ENCODE measurements at places on chromosomes 4 and X.

DNA sequence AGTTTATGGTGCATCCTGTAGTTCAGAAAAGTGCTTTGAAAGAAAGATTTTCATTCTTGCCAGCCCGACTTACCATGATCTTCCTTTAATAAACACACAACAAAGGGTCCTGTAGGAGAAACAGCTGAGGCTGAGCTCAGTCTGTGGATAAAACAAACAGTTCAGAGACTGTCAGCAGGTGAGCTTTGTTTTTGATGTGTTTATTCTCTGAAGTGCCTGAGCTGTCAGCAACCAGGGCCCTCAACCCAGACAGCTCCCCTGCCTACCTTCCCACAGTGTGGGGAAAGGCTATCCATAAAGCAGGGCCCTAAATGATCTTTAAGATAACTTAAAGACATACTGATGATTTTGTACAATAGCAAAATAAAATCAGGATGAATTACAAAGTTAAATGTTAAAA, 459.2 kb upstream of the GALNT7 start:
- no peaks in the 10 kb centered on the region for H3K27me3 ChIP-seq
- H3K27ac ChIP-seq, result no peak overlapping the region
- DNase-seq, result peak; percentile 15
- peaks cover 4% of the 10 kb centered on the region for H3K4me1 ChIP-seq
- H3K4me3 ChIP-seq, result no peak overlapping the region

DNA sequence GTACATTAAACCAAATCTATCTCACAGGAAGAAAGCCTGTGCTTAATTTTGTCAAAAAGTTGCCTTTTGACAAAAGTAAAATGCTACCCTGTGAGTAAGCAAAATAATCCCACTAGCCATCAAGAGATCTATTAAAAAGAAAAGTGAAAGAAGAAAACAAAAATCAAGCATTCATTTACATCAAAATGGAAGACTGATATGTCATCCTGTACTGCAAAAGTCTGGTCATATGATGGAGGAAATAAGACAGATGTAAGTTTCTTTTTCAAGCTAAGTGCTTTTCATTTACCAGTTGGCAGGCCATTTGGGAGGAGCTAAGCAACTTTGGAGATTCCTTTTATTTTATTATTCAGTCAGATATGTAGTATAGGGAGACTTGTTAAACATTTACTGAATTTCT, 387.4 kb downstream of the SPOCK3 start:
- H3K36me3 ChIP-seq, result no peaks in the 10 kb centered on the region
- DNase-seq, result no peak
- no peaks in the 10 kb centered on the region for H3K27me3 ChIP-seq

GRCh38 chr4:123340381-123340701, 56.3 kb upstream of the SPRY1 start:
- no peak for DNase-seq
- peaks cover 7% of the 10 kb centered on the region for H3K4me1 ChIP-seq
- no peak overlapping the region for H3K27ac ChIP-seq
- no peaks in the 10 kb centered on the region for H3K27me3 ChIP-seq
- no peaks in the 10 kb centered on the region for H3K36me3 ChIP-seq

DNA sequence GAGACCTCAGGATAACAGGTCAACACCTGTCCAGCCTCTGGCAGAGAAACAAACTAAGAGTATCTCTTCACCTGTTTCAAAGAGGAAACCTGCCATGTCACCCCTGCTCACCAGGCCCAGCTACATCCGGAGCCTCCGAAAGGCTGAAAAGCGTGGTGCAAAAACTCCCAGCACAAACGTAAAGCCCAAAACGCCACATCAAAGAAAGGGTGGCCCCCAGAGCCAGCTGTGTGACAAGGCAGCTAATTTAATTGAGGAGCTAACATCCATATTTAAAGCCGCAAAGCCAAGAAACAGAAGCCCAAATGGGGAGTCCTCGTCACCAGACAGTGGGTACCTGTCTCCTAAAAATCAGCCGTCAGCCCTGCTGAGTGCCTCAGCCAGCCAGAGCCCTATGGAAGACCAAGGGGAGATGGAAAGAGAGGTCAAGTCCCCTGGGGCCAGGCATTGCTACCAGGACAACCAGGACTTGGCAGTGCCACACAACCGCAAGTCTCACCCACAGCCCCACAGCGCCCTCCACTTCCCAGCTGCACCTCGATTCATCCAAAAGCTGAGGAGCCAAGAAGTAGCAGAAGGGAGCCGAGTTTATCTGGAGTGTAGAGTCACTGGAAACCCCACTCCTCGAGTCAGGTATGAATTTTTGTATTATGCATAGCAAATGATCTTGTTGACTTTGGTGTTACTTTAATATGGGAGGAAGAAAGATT, 15.1 kb downstream of the PALLD start:
- no peak overlapping the region for H3K27ac ChIP-seq
- no peak for DNase-seq
- H3K27me3 ChIP-seq, result no peaks in the 10 kb centered on the region
- no peak overlapping the region for H3K4me3 ChIP-seq
- no peaks in the 10 kb centered on the region for H3K36me3 ChIP-seq

- DNase-seq, result peak; percentile 75
- H3K27me3 ChIP-seq, result peaks cover 76% of the 10 kb centered on the region
- H3K36me3 ChIP-seq, result no peaks in the 10 kb centered on the region
- peak within 1 kb of the TSS; percentile 19 for H3K27ac ChIP-seq
- peak within 1 kb of the TSS; percentile 57 for H3K4me3 ChIP-seq
These were observed at the start of gene KIT for GRCh38 chr4:54657551-54658251. TSS of gene KIT (plus strand) at chr4:54657957. CDS start at chr4:54658015, 58 bp downstream.

GRCh38 chr4:58600290-58600689, 1490.1 kb upstream of the IGFBP7 start:
- peaks cover 1% of the 10 kb centered on the region for H3K27me3 ChIP-seq
- no peaks in the 10 kb centered on the region for H3K36me3 ChIP-seq
- DNase-seq, result no peak
- no peak overlapping the region for H3K4me3 ChIP-seq
- no peaks in the 10 kb centered on the region for H3K4me1 ChIP-seq

- H3K36me3 ChIP-seq, result no peaks in the 10 kb centered on the region
- no peak overlapping the region for H3K27ac ChIP-seq
- no peak overlapping the region for H3K4me3 ChIP-seq
- no peak for DNase-seq
- no peaks in the 10 kb centered on the region for H3K4me1 ChIP-seq
- H3K27me3 ChIP-seq, result no peaks in the 10 kb centered on the region
These were observed 132.9 kb downstream of the MSL3 start for GRCh38 chrX:11890836-11891514.
